WERI-Rb-1 (cell line): ENCODE measurements at places on chromosomes 1 and 21.

- DNase-seq: no peak
These were observed 64.3 kb upstream of the COL6A1 start for GRCh38 chr21:45917241-45917640.

DNA sequence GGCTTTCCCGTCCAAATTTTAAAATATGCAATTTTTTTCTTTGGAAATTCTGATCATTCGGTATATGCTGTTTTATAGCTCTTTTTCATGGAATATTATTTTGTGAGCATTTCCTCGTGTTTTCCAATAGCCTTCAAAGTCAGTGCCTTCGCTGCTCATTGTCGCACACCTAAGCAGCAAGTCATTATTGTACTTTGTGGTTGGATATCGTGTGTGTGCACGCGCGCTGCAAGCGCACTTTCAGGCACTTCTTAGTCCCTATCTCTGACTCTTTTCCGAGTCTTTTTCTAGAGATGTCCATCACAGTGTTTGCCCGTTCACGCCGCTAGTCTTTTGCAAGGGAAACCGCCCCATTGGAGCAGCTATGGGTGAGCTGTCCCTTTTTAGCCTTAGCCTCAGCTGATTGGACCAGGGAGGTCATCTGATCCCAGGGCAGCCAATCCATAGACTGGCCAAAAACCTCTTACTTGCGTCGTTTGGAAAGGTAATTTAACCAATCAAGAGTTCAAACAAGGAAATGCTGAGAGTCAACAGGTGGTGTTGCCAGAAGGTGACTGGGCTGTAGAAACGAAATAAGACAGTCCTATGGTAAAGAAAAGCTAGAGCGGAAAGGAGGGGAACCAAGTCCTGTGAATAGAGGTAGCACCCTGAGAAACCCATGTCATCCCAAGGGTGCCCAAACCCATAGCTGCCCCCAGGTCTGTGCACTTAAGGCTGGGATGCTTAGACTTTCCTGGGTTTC, 710 bp upstream of the HYI start:
- peak; percentile 75 for DNase-seq

GRCh38 chr1:68320349-68320748, 88.0 kb upstream of the WLS start:
- no peak for DNase-seq

GRCh38 chr1:228004331-228004855, 2.4 kb upstream of the WNT3A start:
- DNase-seq: no peak

GRCh38 chr1:100988121-100988520, 37.5 kb downstream of the DPH5 start:
- no peak for DNase-seq

DNA sequence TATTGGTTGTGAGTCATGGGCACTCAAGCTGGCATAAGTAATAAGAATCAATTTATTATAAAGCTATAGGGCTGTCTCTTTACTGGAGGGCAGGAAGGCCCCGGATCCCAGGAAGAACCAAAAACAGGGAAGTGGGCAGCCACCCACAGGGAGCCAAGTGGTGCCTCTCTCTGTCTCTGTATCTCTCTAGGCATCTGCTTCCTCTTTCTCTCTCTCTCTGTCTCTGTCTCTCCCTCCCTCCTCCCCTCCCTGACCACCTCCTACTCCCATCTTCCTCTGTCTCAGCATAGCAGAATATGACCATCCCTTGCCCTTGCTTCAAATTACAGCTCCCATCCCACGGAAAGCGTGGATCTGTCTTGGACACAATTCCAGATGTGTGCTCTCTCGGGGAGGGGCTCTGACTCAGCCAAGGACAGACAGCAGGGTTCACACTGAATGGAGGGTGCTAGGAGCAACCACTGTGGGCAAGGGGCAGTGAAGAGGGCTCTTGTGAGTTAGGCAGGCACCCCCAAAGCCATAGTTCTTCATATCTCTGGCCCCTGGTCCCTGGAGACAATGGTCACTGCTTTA, 80.4 kb upstream of the LPGAT1 start:
- DNase-seq: no peak

DNA sequence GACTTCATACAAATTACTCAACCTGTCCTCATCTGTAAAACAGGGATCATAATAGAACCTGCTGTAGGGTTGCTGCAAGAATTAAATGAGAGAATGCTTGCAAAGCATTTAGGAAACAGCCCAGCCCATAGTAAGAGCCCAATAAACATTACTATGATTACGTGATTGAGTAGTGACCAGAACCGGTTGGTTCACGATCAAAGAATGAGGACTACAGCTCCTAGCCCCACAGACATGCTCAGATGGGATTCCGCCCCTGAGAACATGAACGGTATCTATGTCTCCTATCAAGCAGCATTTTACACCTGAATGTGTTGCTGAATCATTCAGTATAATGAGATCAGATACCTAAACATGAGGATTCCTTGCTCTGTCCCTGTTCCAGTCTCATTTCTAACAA, 104.8 kb upstream of the ZNF648 start:
- no peak for DNase-seq

DNA sequence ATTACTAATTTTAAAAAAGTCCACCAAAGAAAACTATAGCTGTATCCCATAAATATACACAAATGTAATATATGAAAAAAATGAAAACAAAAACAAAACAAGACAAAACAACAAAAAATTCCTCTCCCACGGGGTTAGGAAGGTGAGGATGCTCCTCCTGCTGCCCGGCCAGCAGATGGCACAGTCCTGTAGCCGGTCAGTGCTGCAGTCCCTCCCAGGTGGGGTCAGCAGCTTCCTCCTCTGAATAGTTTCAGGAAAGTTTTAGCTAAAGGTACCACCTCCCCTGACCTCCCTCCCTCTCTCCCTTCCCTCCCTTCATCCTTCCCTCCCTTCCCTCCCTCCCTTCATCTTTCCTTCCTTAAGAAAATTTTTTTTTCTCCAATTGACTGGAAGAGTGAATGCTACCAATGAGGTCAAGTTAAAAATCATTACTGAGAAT, 67.8 kb upstream of the BCL10 start:
- DNase-seq: peak; percentile 21

DNA sequence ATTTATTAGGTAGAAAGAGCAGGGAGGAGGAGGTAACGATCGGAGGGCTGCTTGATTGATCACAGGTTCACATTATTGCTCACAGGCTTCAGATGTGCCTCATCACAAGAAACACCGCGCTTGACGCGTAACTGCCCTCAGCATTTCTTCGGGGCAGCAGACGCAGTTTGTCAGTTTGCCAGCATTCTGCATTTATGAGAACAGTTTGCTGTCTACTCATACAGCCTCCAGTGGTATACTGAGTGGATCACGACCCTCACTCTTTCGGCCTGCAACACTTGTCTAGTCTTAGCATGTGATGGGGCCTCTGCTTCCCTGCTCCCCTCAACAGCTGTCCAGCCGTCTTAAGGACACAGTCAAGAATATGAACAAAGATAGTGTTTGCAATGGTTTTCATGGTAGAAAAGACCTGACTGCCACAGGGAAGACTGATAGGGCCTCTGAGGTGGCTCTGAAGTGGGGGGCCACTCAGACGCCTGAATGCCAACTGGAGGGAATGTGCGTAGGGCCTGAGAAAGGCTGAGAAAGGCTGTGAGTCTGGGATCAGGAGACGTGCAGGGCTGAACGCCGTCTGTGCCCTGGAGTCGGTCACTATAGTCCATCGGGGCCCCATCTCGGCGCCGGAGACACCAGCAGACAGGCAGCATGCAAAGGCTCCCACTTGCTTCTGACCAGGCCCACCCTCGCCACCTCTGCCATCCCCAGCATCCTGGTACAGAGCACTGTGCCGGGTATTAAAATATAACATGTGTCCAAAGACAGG, 45.0 kb downstream of the UBE2G2 start:
- no peak for DNase-seq
